Posterior vena cava (tissue), 2 donors: ENCODE measurements at places on chromosomes 11 and 22. TPM values are rescaled to one million over a fixed set of nuclear protein-coding genes. Genes with fewer than 3 reads are reported as not detected.

The TRPM5 gene
- not detected for total RNA-seq

The UPB1 gene
- 0.24 TPM for total RNA-seq

The DNAJB7 gene
- not detected for total RNA-seq

The OR8J3 gene
- not detected for total RNA-seq

The CALCA gene
- total RNA-seq = not detected

The CD3E gene
- total RNA-seq = 1.8 TPM

The CARD18 gene
- total RNA-seq = not detected

The BIK gene
- total RNA-seq = not detected

The SHANK3 gene
- total RNA-seq = 24.2 TPM

The GLB1L3 gene
- not detected for total RNA-seq

The MFRP gene
- total RNA-seq = not detected

The KREMEN1 gene
- total RNA-seq = 22.2 TPM

The NEU3 gene
- total RNA-seq = 6.3 TPM

The APOA5 gene
- not detected for total RNA-seq

The KDM4E gene
- total RNA-seq = not detected

The KCNQ1OT1 gene
- total RNA-seq = 1.8 TPM

The AGBL2 gene
- 0.79 TPM for total RNA-seq

The TBX1 gene
- total RNA-seq = 8.1 TPM

The OR5A1 gene
- total RNA-seq = not detected

The KCTD14 gene
- 0.51 TPM for total RNA-seq

The OR8H1 gene
- not detected for total RNA-seq

The PHETA2 gene
- 15.2 TPM for total RNA-seq

The C11orf86 gene
- total RNA-seq = not detected

The LIMK2 gene
- total RNA-seq = 24.6 TPM

The OR10A2 gene
- not detected for total RNA-seq

The OR51B4 gene
- total RNA-seq = 0.46 TPM

The VPREB1 gene
- not detected for total RNA-seq

The ROM1 gene
- 9.7 TPM for total RNA-seq

The CALCB gene
- total RNA-seq = not detected

The MS4A6E gene
- not detected for total RNA-seq

The OR8G1 gene
- not detected for total RNA-seq

The OR52K2 gene
- total RNA-seq = not detected

The MS4A15 gene
- total RNA-seq = not detected

The GAL3ST3 gene
- 0.74 TPM for total RNA-seq

The TMEM41B gene
- 18.0 TPM for total RNA-seq

The NRGN gene
- 5.1 TPM for total RNA-seq

The SOX6 gene
- total RNA-seq = 11.0 TPM

The DRD2 gene
- 0.51 TPM for total RNA-seq

The PAMR1 gene
- 15.2 TPM for total RNA-seq

The OR5D13 gene
- total RNA-seq = not detected
